Activated CD4-positive, alpha-beta T cell treated with anti-CD3 and anti-CD28 coated beads for 48 hours (primary cell): ENCODE measurements at places on chromosomes 12 and 14.

- no peak for DNase-seq
Measured at GRCh38 chr14:35133542-35134328, 11.4 kb downstream of the PRORP start.

DNA sequence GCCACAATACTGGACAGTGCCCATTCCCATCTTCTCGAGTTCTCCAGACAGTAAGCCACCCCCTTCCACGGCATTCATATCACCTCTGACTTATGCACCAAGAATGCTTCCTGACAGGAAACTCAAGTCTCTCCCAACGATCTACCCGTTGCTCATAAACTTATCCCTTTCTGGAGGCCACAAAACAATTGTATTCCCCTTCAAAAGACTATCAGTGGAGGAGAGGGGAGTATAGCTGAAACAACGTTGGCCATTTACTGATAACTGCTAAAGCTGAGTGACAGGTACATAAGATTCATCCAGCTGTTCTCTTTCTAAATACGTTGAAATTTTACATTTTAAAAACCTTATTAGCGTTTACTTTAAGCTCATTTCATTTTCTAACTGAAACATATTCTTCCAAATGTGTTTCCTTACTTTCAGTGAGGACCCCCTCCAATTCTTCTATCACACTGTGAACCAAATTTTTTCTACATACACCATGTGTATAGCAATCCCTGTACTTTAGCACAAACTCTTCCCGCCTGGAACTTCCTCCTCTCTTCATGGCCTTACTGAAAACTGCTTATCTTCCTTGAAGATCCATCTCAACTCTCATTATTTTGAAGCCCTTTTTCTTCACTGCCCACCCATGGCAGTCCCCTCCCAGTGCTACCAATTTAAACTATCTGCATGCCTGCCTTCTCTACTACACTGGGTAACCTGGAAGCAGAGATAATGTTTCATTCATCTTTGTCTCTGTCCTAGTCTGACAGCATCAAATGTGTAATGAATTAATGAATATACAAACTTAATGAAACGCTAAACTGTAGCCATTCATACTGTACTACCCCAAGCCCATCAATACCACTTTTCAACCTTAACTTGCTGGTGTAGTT is 28.8 kb downstream of the ATXN2 start:
- no peak for DNase-seq

- DNase-seq: no peak
Measured at GRCh38 chr14:97359341-97359740, 562.2 kb downstream of the VRK1 start.

- no peak for DNase-seq
Measured at GRCh38 chr12:18283831-18284230, 22.5 kb downstream of the PIK3C2G start.

GRCh38 chr14:28879573-28879996 is 113.0 kb downstream of the FOXG1 start:
- DNase-seq: no peak
